ENCODE measurements at places on chromosomes 1 and 21. TPM values are rescaled to one million over a fixed set of nuclear protein-coding genes. Genes with fewer than 3 reads are reported as not detected.

GRCh38 chr1:25987951-25988350 is 9.9 kb downstream of the PAFAH2 start:
- H3K36me3 ChIP-seq = peaks cover 11% of the 10 kb centered on the region
- no peaks in the 10 kb centered on the region for H3K4me1 ChIP-seq
- H3K4me3 ChIP-seq = no peak overlapping the region
- no peak overlapping the region for H3K27ac ChIP-seq
- DNase-seq = no peak
- no peaks in the 10 kb centered on the region for H3K27me3 ChIP-seq

GRCh38 chr1:195141294-195141693 is 1466.9 kb downstream of the KCNT2 start:
- no peaks in the 10 kb centered on the region for H3K36me3 ChIP-seq
- no peaks in the 10 kb centered on the region for H3K4me1 ChIP-seq
- DNase-seq = no peak
- no peak overlapping the region for H3K27ac ChIP-seq
- H3K4me3 ChIP-seq = no peak overlapping the region

DNA sequence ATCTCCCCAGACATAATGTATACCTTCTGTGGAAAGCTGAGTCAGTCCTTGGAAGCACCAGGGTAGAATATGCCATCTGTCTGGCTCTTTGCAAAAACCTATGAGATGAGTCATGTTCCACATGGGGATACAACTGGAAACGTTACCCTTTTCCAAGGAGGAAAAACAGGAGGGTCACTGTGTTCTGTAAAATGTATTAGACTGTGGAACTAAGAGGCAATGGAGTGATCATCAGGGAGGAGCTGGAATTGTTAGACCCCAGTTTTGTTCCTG is 16.1 kb upstream of the PSMD4 start:
- H3K27me3 ChIP-seq = no peaks in the 10 kb centered on the region
- no peak for DNase-seq
- peaks cover 93% of the 10 kb centered on the region for H3K36me3 ChIP-seq

- H3K27me3 ChIP-seq = no peaks in the 10 kb centered on the region
- H3K36me3 ChIP-seq = no peaks in the 10 kb centered on the region
- no peaks in the 10 kb centered on the region for H3K4me1 ChIP-seq
Observed at GRCh38 chr1:94792473-94793295, 27.5 kb upstream of the SLC44A3 start.

- DNase-seq = peak; percentile 84
- peaks cover 8% of the 10 kb centered on the region for H3K4me1 ChIP-seq
- H3K4me3 ChIP-seq = no peak overlapping the region
- H3K36me3 ChIP-seq = no peaks in the 10 kb centered on the region
- H3K27ac ChIP-seq = no peak overlapping the region
Observed at GRCh38 chr1:58251430-58252073, 295.0 kb downstream of the OMA1 start.

DNA sequence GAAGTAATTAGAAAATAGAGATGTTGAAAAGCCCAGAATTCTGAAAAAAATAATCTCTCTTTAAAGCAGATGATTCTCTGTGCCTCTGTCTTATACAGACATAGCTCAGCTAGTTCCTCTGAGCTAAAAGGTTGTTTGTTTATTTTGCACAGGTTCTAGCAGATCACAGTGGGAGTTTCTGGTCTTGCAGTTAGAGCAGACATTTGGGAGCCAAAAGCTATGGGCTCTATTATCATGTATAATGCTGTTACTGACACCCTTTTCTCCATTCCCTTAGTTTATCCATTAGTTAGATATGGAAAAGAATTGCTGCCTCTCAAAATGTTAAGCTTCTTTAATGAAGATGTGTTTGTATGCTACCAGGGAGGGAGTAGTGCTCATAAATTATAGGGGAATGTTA is 20.5 kb upstream of the CD55 start:
- no peak overlapping the region for H3K27ac ChIP-seq
- H3K4me1 ChIP-seq = no peaks in the 10 kb centered on the region
- H3K27me3 ChIP-seq = no peaks in the 10 kb centered on the region
- no peak overlapping the region for H3K4me3 ChIP-seq

- peaks cover 2% of the 10 kb centered on the region for H3K36me3 ChIP-seq
- H3K27ac ChIP-seq = no peak overlapping the region
- no peaks in the 10 kb centered on the region for H3K4me1 ChIP-seq
- no peak overlapping the region for H3K4me3 ChIP-seq
Observed at GRCh38 chr1:93542398-93542797, 94.5 kb downstream of the FNBP1L start.

GRCh38 chr1:226884116-226884625 is 13.8 kb downstream of the PSEN2 start:
- DNase-seq = no peak
- no peak overlapping the region for H3K27ac ChIP-seq
- no peaks in the 10 kb centered on the region for H3K27me3 ChIP-seq
- H3K36me3 ChIP-seq = peaks cover 2% of the 10 kb centered on the region
- H3K4me1 ChIP-seq = no peaks in the 10 kb centered on the region
- H3K4me3 ChIP-seq = no peak overlapping the region

- no peak overlapping the region for H3K4me3 ChIP-seq
- no peaks in the 10 kb centered on the region for H3K27me3 ChIP-seq
- H3K4me1 ChIP-seq = no peaks in the 10 kb centered on the region
- H3K27ac ChIP-seq = no peak overlapping the region
- DNase-seq = no peak
Observed at GRCh38 chr1:204194771-204195170, 1.5 kb downstream of the KISS1 start.

DNA sequence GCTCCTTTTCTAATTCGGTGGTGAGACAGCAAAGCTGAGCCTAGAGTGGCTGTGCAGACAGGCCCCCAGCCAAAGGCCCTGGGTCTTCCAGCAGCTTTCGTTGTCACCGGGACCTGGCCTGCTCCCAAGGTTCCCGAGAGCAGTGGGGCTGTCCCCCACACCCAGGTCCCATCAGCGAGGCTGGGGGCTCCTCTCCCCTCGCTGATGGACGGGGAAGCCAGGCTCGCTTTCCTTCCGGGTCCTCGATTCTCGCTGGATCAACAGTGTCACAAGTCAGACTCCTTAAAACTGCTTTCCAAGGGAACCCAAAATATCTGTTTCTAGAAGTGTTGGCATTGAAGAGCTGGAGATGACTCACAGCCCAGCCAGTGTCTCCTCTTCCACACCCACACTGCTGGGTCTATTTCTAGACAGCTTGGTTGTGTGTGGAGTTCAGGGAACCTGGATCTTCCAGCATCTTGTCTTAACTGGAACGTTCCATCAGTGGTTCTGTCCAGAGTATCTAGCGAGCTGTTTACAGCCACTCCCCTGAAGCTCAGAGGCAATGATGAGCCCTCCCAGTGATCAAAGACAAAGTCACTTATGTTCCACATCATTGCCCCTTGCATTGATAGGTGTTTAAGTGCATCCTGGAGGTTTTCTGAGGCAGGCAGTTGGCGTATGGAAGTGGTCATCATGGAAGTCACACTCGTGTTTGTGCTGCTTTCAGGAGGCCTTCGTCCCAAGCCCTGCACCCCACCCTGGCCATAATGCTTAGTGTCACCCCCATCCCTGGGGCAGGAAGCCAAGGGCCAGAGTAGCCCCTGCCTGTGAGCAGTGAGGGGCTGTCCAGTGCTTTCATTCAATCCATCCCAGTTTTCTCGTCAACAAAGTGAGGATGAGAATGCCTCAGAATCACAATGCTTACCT is 35.2 kb downstream of the RRP1 start:
- no peak overlapping the region for H3K4me3 ChIP-seq
- peaks cover 3% of the 10 kb centered on the region for H3K4me1 ChIP-seq
- no peaks in the 10 kb centered on the region for H3K36me3 ChIP-seq
- no peak overlapping the region for H3K27ac ChIP-seq

- H3K27ac ChIP-seq = no peak overlapping the region
- peaks cover 6% of the 10 kb centered on the region for H3K27me3 ChIP-seq
- no peak overlapping the region for H3K4me3 ChIP-seq
- no peaks in the 10 kb centered on the region for H3K36me3 ChIP-seq
Observed at GRCh38 chr1:214515544-214516433, 35.6 kb downstream of the PTPN14 start.

DNA sequence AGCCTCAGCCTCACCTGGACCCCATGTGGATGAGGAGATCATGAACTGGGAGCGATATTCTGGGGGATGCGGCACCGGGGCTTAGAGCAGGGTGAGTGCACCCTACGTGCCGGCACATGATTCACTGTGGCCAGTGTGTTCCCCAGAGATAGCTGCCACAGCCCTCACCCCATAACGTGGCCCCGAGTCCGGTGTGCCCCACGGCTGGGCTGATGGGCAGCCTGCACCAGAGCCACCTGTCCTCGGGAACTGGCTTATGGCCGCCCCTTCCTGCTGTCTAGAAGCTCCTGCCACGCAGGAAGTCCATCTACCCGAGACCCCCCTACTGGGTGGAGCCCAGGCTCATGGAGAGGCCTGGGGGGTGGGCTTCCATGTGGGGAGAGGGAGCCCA is 39.1 kb upstream of the SLC19A1 start:
- H3K4me3 ChIP-seq = no peak overlapping the region
- H3K27me3 ChIP-seq = no peaks in the 10 kb centered on the region
- no peak for DNase-seq

DNA sequence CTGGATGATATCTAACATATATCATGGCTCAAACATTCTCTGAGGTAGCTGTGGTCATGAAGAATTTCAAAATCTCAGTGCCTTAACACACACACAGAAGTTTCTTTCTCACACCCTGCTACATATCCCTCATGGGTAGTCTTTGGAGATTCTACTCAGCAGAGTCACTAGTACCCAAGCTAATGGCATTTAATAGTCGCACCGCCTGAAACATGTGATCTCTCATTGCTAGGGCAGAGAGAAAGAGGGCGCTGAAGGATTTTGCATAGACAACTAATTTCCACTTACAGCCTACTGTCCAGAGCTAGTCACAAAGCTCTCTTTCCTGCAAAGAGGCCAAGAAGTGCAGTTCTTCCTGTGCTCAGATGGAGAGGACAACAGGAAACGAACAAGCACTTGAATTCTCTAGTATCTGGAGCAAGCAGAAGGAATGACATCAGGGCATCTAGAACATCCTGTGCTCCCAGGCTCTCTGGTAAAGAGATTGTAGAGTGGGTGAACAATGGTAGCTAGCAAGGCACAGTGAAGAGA is 183.4 kb upstream of the PTBP2 start:
- H3K27me3 ChIP-seq = no peaks in the 10 kb centered on the region
- H3K4me1 ChIP-seq = 0 out of 2 replicates have a peak, but pooled peaks cover 2% of the 10 kb centered on the region
- H3K27ac ChIP-seq = no peak overlapping the region
- H3K4me3 ChIP-seq = no peak overlapping the region

GRCh38 chr1:179127163-179127895 is 45.5 kb downstream of the TOR3A start:
- H3K27me3 ChIP-seq = no peaks in the 10 kb centered on the region
- no peaks in the 10 kb centered on the region for H3K4me1 ChIP-seq
- H3K27ac ChIP-seq = no peak overlapping the region
- no peak overlapping the region for H3K4me3 ChIP-seq
- no peak for DNase-seq
- peaks cover 6% of the 10 kb centered on the region for H3K36me3 ChIP-seq

- H3K36me3 ChIP-seq = peaks cover 68% of the 10 kb centered on the region
- H3K4me3 ChIP-seq = no peak overlapping the region
- DNase-seq = no peak
- peaks cover 1% of the 10 kb centered on the region for H3K27me3 ChIP-seq
Observed at GRCh38 chr1:55127827-55128343, 87.3 kb downstream of the USP24 start.

DNA sequence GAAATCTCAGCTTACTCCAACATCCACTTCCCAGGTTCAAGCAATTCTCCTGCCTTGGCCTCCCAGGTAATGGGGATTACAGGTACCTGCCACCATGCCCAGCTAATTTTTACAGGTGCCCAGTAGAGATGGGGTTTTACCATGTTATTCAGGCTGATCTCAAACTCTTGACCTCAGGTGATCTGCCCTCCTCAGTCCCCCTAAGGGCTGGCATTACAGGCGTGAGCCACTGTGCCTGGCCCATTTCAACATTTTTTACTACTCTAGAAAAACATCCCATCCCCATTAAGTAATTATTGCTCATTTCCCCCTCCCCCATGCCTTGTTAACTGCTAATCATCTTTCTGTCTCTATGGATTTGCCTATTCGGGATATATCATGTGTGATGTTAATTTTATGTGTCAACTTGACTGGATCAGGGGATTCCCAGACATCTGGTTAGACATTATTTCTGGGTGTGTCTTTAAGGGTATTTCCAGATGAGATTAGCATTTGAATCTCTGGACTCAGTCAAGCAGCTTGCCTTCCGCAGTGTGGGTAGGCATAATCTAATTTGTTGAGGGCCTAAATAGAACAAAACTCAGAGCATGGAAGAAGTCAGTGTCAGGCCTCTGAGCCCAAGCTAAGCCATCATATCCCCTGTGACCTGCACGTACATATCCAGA is 33.0 kb upstream of the ZBTB8B start:
- H3K4me1 ChIP-seq = no peaks in the 10 kb centered on the region
- no peak overlapping the region for H3K27ac ChIP-seq
- DNase-seq = no peak

DNA sequence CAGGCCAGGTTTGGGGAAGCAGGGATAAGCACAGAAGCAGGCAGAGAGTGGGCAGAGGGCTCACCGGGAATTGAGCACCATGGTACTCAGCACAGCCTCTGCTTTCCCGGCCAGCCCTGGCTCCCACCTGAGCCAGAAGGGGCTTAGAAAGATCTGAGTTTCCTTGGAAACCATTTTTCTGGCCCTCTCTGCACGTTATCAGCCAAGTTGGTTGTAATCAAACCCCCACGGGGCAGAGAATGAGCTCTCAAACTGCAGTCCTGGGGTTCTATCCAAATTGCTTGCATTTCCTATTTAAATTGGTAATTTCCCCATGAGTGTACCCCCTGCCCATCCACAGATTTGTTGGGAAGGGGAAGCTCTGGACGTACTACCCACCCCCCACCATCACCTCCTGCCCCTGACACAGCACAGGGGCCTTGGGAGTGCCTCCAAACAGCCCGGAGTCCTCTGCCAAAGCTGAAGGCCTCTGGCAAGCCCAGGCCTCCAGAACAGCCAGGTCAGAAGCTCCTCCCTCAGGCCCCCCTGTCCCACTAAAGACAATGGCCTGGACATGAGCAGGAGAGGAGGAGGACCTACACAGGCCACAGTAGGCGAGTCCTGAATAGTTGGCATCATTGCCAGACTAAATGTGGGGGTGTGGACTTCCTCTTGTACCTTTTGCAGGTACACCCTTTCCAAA is 42.7 kb upstream of the GJB5 start:
- DNase-seq = no peak
- H3K4me1 ChIP-seq = no peaks in the 10 kb centered on the region
- H3K27me3 ChIP-seq = no peaks in the 10 kb centered on the region
- no peak overlapping the region for H3K4me3 ChIP-seq
- H3K36me3 ChIP-seq = no peaks in the 10 kb centered on the region

Gene MAN1C1
- 7.8 TPM for total RNA-seq

Gene ZFYVE9
- total RNA-seq = 26.4 TPM

Gene NUP210L
- not detected for total RNA-seq

Gene NOS1AP
- total RNA-seq = 12.1 TPM

Gene VASH2
- 184 TPM for total RNA-seq

Gene SH2D5
- 18.4 TPM for total RNA-seq

Gene TNFRSF18
- total RNA-seq = 0.92 TPM

Gene AQP10
- not detected for total RNA-seq

Gene PTPN14
- 93.6 TPM for total RNA-seq

Gene ASTN1
- total RNA-seq = 4.1 TPM

Gene ANXA9
- total RNA-seq = 1.5 TPM

Gene FALEC
- total RNA-seq = not detected

Gene SRSF4
- 83.5 TPM for total RNA-seq

Gene IVL
- not detected for total RNA-seq

Gene GJA5
- total RNA-seq = 2.8 TPM

Gene SLC35F3
- total RNA-seq = 0.78 TPM

Gene FGGY
- total RNA-seq = 10.3 TPM

Gene SMYD3
- total RNA-seq = 25.0 TPM
